ENCODE measurements at places on chromosomes 16 and 17. TPM values are rescaled to one million over a fixed set of nuclear protein-coding genes. Genes with fewer than 3 reads are reported as not detected.

DNA sequence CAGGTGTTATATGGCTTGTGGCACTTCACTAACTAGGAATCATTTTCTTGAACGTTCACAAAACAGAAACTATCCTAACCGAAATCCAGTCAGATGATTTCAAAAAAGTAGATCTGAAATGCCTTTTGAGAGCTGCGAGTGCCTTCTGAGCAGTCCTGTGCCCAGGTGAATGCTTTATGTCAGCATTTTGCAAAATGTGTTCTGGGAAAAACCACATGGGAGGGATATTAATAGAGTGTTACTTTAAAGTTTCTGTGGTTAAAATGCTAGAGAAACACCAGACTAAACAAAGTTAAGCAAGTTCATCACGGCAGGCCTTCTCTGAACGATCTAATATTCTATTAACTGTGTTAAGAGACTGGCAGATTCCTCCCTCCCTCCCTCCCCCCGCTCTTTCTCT lies 15.8 kb upstream of the RGS9 start:
- no peak overlapping the region for H3K27ac ChIP-seq
- H3K36me3 ChIP-seq: no peaks in the 10 kb centered on the region
- no peak overlapping the region for H3K4me3 ChIP-seq
- H3K27me3 ChIP-seq: no peaks in the 10 kb centered on the region

DNA sequence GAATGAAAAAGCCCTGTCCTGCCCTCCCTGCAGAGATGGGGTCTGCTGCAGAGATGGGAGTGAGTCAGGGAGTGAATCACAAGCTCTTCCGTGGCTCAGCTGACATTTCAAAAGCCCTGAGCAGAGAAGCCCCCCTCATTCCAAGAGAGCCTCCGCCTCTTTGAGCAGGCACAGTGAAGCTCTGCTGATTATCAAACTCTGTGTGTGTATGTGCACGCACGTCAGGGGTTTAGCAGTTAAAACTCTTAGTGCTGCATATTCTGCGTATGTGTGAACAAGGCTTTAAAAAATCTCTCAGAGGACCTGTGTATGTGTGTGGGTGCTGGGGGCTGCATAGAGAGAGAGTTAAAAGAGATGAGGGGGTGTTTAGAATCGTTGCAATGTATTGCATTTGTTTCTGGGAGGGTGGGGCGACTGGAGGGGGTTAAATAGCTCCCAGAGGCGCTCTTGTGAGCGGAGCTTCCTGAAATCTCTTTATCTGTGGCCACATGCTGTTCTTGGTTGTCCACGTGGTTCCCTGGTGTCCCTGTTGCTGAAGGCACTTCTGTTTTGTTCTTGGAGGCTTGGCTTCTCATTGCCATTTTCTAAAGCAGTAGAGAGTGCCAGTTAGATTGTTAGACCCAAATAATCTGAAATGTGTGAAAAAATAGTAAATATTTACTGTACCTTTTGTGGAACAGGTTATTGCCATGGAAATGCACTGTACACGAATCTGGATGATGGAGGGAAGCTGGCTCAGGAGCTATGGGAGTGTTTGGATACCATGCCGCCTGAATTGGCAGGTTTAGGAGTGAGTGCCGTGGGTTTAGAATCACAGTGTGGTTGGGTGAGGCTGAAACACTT lies 116.6 kb downstream of the PRKCB start:
- no peaks in the 10 kb centered on the region for H3K4me1 ChIP-seq
- DNase-seq: no peak
- H3K27ac ChIP-seq: no peak overlapping the region
- no peak overlapping the region for H3K4me3 ChIP-seq

- H3K36me3 ChIP-seq: no peaks in the 10 kb centered on the region
- no peak for DNase-seq
- no peaks in the 10 kb centered on the region for H3K4me1 ChIP-seq
- no peak overlapping the region for H3K27ac ChIP-seq
- no peaks in the 10 kb centered on the region for H3K27me3 ChIP-seq
- H3K4me3 ChIP-seq: no peak overlapping the region
Observed at GRCh38 chr16:88833086-88833485, 21.4 kb upstream of the APRT start.

GRCh38 chr17:18015593-18015992 lies 23.4 kb downstream of the ATPAF2 start:
- no peak for DNase-seq
- no peaks in the 10 kb centered on the region for H3K4me1 ChIP-seq
- no peak overlapping the region for H3K27ac ChIP-seq
- no peak overlapping the region for H3K4me3 ChIP-seq
- H3K27me3 ChIP-seq: no peaks in the 10 kb centered on the region
- H3K36me3 ChIP-seq: peaks cover 10% of the 10 kb centered on the region

QRICH2 gene
- total RNA-seq: 2.0 TPM

GSPT1 gene
- 99.0 TPM for total RNA-seq

GRCh38 chr16:88541831-88542616 lies 28.2 kb upstream of the ZC3H18 start:
- H3K27ac ChIP-seq: no peak overlapping the region
- H3K27me3 ChIP-seq: peaks cover 5% of the 10 kb centered on the region
- DNase-seq: no peak
- H3K36me3 ChIP-seq: no peaks in the 10 kb centered on the region
- H3K4me1 ChIP-seq: no peaks in the 10 kb centered on the region

MBTPS1 gene
- total RNA-seq: 91.7 TPM

Data from kidney (tissue), 22 donors.